ENCODE measurements at places on chromosomes 7 and 10. TPM values are rescaled to one million over a fixed set of nuclear protein-coding genes. Genes with fewer than 3 reads are reported as not detected.
A peak's percentile ranks its signal among the peaks of the same experiment; 100 is the strongest.

Gene GCK
- not detected for polyA plus RNA-seq

Gene KCTD7
- polyA plus RNA-seq = 4.3 TPM

Gene MSMB
- polyA plus RNA-seq = not detected

Gene MBL2
- polyA plus RNA-seq = not detected

Gene TFEC
- not detected for polyA plus RNA-seq

Gene DYNC1I1
- polyA plus RNA-seq = 0.45 TPM

Gene STOX1
- 0.07 TPM for polyA plus RNA-seq

Gene MORN4
- 13.3 TPM for polyA plus RNA-seq

GRCh38 chr7:117005449-117005848, 52.1 kb downstream of the ST7 start:
- no peak for DNase-seq

GRCh38 chr7:13946181-13946580, 43.3 kb downstream of the ETV1 start:
- DNase-seq = no peak

GRCh38 chr7:34311591-34311990, 346.4 kb upstream of the NPSR1 start:
- no peak for DNase-seq

DNA sequence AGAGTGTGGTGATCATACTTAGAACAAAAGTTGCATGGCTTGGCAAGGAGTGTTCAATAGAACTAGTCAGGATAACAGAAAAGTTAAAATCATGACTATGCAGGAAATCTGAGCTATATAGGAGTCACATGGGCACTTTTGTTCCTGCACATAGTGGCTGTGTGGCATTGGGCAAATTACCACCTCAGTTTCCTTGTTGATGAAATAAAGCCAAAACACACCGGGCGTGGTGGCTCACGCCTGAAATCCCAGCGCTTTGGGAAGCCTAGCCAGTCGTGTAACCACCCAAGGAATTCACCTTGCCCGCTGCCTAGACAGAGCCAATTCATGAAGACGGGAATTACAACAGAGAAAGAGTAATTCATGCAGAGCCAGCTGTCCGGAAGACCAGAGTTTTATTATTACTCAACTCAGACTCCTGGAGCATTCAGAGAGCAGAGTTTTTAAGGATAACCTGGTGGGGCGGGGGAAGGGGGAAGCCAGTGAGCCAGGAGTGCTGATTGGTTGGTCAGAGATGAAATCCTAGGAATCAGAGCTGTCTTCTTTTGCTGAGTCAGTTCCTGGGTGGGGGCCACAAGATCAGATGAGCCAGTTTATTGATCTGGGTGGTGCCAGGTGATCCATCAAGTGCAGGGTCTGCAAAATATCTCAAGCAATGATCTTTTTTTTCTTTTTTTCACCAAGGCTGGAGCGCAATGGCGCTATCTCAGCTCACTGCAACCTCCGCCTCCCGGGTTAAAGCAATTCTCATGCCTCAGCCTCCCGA, 6.4 kb upstream of the MKRN1 start:
- peak; percentile 66 for DNase-seq

DNA sequence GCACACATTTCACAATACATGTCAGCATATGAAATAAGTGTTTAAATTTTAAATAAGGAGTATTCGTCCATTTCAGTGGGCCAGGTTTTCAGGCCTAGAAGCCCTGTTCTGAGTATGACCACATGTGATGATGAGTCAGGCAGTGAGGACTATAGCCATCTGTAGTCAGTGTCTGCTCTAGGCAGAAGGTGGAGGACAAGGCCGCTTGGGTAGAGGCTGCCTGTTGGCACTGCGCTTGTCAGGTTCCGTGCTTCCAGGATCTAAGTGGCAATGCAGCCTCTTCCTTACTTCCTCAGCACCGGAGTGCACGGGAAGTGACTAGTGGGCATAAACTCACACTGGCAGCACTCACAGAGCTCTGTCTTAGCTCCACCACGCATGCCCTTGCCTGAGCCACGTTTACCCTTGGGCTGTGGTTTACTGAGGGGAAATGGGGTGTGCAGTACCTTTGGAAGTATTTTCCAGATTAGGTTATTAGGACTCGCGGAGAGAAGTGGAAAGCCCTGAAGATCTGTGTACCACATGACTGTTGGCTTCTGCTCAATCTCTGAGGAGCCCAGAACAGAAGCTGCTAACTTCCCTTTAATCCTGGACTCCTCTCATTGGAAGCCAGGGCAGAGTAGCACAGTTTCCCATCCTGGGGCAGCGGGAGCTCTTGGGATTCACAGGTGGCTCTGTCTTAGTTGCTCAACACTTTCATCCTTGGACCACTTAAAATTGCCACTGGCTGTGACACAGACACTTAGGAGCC, 87.5 kb upstream of the GJD4 start:
- DNase-seq = peak; percentile 6

GRCh38 chr10:69948261-69948660, 104.4 kb upstream of the MACROH2A2 start:
- no peak for DNase-seq

- no peak for DNase-seq
These were observed 123.6 kb downstream of the CLEC2L start for GRCh38 chr7:139647085-139647484.

DNA sequence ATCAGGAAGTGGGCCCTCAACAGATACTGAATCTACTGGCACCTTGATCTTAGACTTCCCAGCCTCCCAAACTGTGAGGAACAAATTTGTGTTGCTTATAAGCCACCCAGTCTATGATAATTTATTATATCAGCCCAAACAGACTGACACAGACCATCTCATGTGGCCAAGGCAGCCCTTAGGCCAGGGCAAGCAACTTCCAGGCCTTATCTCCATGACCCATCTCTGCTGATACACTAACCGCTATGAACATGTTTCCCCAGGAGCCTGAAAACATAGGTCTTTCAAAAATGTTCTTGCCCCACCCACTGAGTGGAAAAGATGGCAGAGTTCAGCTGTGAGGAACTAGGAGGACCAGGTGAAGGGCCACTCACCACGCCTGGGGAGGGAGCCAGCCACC, 3.2 kb upstream of the BLOC1S2 start:
- no peak for DNase-seq

- no peak for DNase-seq
These were observed 6.6 kb downstream of the TFPI2 start for GRCh38 chr7:93883917-93884345.

DNA sequence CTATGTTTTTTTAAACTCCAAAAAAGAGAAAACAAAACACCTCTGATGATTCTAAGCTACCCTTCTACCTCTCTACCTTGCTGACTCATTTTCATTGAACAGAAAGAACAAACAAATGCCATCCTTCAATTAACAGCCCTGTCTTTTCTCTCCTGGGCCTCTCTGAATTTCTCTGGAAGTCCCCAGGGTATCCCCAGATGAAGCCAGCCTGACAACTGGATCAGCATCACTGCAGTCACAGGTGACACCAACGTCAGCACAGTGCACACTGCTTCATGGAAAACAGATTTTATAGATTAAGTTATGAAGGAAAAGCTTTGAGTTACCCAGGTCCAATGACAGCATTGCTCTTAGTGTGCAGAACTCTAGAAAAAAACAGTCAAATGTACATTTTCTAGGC, 5.7 kb downstream of the HUS1 start:
- no peak for DNase-seq

DNA sequence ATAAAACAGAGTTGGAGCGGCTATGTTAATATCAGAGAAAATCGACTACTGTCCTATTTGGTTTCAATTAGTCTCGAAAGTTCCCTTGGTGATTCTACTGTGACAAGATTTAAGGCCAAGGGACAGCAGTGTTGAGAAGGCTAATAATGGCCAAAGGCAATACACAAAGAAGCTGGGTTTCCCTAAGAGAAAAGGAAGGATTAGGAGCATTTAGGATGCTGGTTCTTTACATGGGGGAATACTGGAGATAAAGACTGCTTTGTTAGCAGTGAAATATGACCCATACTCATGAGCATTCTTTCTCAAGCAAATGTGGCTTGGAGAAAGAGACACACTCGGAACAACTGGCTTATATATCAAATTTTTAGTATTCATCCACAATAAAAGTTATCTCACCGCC, 32.2 kb downstream of the IQUB start:
- no peak for DNase-seq

GRCh38 chr7:101226721-101227120, 8.8 kb downstream of the ZNHIT1 start:
- DNase-seq = no peak

DNA sequence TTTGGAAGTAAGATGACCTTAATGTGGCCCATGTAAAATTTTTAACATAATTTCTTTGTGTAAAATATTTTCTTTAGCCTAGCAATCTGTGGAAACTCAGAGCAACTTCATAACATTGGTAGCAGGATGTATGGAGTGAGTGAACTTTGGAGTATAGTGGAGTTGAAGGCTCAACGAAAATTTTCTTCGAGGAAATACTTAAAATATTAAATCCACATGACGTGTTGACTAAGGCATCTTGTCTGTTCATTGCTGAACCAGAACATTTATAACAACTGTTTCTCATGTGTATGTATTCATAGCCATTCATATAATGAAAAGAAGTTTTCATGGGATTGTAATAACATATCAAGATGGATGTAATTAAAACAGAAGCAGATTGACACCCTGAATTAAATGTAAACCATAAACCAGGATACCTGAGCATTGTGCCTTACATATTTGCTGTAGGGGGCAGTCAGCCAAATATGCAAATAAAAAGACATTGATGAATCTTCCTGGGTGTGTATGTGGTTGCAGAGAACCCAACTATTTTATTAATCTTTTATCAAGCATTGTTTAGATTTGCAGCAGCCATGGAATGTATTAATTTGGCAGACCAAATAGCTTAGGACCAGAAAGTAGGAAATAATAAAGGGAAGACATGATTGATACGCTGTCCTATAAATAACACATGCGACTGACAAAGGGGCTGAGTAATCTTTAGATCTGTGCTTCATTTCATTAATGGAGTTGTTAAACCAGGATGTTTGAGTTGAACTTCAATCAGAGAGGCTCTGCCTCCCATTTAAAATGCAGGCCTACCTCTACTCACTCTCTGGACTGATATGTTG, 11.5 kb downstream of the AUTS2 start:
- DNase-seq = no peak

GRCh38 chr7:51080216-51080615, 236.4 kb downstream of the COBL start:
- DNase-seq = no peak

DNA sequence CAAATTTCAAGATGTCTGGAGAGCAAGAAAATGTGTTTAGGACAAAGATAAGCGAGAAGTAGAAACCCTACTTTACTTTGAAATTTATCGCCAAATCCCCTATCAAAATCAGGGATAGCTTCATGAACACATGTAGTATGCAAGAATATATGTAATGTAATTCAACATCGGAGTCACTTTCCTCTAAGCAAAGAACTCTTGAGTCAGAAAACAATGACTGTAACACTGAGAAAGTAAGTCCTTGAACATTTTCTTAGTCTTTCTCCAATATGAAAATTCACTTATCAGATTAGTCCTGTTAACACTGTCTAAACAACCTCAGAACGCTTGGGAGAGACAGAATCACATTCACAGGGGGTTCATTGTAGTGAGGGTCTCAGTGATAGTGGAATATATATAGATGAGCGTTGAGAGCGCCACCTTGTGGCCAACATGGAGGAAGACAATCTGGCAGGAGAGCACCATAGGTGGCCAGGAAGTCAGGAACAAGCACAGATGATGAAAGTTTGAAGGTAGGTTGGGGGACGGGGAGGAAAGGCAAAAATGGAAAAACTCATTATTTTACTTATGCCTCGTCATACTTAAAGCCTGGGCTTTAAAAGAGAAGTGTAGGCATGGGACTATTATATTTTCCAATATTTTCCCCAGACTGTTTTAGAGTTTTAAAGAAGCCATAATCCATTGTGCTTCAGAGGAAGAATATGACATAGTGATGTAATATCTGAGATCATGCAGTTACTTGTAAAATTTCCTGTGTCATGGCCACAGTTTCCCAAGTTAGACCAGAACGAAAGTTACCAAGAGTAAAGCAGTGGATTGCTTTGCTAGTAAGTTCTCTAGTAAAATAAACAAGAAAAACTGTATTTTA, 115.5 kb upstream of the GNAI1 start:
- peak; percentile 13 for DNase-seq

DNA sequence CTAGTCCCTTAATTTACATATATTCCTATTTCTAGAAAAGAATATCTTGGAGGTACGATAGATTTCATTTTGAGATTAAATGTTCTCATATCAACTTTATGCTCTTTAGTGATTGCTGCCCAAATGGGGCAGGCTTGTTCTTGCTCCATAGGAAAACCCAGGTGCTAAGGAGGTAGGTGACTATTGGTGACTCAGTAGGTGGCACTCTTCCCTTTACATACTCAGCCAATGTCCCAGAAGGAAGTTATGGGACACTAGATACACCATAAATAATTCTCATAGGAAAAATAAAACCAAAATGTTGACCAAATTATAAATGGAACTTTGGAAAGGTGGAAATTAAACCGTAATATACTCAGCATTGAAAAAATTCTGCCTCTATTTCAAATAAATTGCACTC, 4.0 kb downstream of the SKAP2 start:
- DNase-seq = peak; percentile 76

DNA sequence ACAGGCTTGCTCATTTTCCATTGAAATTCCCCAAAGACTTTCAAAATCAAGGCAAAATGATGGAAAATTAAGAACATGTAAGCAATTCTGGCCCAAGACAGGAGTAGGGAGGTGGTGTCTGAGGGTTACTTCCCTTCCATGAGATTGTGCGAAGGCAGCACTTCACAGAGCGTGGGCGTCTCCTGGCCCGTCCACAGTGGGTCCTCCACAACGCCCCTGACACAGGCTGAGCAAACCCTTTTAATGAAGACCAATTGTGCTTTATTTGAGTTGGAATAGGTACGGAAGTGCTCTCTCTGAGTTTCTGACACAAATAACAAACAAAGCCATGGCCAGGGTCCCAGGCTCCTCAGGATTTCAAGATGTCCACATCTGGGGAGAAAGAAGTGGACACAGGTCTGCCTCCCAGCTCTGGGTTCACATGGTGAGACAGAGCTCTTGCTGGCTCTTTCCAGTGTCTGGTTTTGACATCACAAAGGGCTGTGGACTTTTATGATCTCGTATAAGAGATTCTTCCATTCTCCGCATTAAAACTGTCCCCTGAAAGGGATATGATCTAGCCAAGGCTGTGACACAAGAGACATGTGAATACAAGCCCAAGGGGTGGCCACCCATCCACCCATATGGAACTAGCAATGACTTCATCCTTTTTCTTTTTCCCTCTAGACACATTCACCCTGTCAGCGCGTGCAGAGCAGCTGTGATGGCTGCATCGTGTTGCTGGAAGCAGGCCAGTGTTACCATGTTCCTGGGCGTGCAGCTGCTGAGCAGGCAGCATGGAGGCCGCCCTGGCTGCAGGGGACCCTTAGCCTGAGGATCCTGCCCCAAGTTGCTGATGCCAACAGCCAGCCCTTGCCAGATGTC, 145.6 kb downstream of the ADAM12 start:
- peak; percentile 47 for DNase-seq

- DNase-seq = no peak
These were observed at the start of gene DGKI for GRCh38 chr7:137846827-137847567. TSS of gene DGKI (minus strand) at chr7:137846974.
